ENCODE measurements at places on chromosomes 11 and 22.

DNA sequence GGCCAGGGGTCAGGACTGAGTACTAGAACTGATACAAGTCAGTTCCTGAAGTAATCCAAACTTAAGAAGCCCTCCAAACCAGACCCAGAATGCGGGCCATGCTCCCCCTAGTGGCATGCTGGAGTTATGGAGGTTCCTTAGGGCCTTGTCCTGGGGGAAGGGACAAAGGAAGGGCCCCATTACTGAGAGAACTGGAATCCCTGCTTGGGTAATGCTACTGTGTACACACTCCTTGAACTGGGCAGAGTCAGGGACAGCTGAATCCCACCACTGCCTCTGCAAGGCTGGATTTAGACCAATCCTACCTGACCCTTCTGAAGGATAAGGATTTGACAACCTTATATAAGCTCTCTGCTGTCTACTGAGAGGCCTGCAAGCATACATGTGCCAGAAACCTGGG is 97.3 kb upstream of the AKIP1 start:
- peak; percentile 74 for DNase-seq

DNA sequence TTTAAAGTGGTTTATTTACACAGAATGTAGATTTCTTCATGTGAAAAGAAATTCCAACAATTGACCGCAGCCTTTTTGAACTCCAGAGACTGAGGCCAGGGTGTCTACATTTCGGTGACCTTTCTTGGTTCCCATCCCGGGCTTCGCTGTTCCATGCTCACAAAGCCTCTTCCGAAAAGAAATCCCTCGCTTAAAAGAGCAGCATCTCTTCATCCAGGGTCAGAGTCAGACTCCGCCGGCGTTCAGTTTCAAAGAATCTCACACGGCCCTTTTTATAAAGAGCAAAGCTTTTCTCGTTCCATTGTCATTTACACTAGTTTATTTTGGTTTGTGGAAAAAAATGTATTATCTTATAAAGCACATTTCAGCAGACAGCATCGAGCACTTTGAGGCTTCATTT is 530.6 kb upstream of the B3GAT1 start:
- DNase-seq, result no peak

DNA sequence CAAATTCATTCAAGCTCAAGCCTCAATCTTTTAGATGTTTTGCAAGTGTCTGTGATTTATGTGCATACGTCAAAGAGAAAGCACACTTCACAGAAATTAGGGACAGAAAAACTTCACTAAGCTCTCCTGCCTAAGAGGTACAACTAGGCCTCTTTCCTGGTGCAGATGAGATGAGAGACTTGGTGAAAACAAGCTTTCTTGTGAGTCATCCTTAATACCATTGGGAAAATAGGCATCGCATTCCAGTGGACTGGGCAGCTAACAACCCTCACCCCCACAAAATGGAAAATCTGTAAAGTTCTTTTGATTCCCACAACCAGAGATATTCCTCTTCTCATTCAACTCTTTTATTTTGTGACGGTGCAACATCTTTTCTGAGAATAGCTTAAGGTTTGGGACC is 1110.4 kb upstream of the CCDC90B start:
- no peak for DNase-seq

- DNase-seq, result no peak
Measured at GRCh38 chr11:20617346-20618005, 18.1 kb downstream of the SLC6A5 start.

DNA sequence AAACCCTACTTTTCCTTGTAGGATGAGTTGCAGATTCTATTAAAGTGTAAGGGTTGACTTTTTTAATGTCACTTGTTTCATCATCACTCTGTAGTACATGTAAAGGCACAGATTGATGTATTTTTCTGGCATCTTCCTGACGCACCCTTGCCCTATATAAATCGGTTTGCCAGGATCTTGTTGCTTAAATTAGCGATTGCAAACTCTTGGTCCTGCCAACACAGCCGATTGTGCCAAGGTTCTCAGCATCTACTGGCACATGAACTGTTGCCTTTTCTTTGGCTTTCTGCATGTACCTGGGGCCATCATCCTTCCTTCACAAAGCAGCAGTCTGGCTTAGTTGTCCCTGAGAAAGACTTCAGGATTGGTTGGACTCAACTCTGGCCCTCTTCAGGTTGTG is 7.5 kb upstream of the LIN7C start:
- no peak for DNase-seq

- DNase-seq, result peak; percentile 96
Measured at GRCh38 chr11:95789506-95790122, at the start of gene FAM76B. Gene FAM76B (minus strand): TSS chr11:95789782. CDS start chr11:95789478, 304 bp downstream.

DNA sequence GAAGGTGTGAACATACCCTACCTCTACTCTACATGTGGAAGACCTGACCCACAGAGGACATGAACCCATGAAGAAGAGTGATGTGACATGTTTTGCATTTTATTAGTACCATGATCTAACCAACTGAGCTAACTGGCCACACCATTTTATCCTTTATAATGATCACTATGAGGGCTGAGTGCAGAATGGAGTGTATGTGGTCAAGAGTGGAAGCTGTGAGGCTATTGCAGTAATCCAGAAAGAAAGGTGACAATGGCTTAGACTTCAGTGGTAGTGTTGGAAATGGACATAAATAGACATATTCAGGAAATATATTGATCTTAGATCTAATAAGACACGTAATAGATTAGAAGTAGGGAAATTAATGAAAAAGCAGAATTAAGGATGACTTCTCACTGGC is 3.8 kb downstream of the SRSF8 start:
- no peak for DNase-seq

GRCh38 chr22:37469416-37470086 is 16.6 kb downstream of the MFNG start:
- no peak for DNase-seq

DNA sequence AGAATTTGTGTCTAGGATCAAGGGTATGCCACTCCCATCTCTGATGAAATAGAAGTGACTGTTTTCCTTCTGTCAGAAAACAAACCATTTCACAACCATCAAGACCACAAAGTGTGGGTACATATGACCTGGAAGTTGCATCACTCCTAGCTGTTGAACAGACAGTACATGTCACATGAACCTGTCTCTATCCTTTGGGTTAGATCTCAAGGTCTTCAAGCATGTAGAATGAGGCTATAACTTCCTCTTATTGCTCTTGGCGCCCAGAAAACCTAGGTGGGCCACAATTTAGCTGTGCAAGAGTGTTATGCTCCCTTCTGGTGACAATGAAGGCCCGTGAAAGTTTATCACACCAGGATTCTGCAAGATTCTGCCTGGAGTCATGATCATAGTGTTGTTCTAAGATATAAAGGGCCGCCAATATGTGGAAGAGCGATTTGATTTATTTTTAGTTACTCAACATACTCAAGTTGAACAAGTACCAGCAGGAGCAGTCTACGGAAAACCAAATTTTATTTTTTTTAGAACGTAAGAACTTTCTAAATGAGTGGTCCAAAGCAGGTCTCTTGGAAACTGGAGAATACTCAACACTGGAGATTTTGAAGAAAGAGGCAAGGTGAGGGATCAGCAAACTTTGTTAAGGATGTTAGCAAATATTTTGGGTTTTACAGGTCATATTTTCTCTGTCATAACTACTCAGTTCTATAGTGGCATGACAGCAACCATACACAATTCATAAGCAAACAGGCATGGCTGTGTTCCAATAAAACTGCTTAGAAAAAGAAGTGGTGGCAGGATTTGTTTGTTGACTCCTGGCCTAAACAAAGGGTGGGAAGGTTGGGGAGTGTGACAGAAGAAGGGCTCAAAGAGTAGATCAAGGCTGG is 101.8 kb downstream of the USP35 start:
- peak; percentile 99 for DNase-seq

DNA sequence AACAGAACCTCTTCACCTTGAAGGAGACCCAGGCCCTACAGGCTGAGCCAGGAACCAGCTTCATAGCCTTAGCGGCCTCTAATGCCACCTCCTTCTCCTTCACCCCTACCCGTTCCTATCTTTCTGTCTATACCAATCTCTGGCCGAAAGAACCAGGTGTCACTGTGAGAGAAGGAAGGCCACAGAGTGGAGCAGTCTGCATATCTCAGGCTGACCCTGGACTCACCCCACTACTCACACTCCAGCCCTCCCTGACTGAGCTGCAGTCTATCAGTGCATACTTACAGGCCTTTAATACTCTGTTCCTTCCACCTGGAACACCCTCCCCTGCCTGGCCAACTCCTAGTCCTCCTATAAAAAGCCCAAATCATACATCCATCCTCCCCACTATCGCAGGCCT is 32.7 kb downstream of the ARAP1 start:
- no peak for DNase-seq

- DNase-seq, result no peak
Measured at GRCh38 chr22:31625661-31626426, 36.2 kb downstream of the PISD start.

DNA sequence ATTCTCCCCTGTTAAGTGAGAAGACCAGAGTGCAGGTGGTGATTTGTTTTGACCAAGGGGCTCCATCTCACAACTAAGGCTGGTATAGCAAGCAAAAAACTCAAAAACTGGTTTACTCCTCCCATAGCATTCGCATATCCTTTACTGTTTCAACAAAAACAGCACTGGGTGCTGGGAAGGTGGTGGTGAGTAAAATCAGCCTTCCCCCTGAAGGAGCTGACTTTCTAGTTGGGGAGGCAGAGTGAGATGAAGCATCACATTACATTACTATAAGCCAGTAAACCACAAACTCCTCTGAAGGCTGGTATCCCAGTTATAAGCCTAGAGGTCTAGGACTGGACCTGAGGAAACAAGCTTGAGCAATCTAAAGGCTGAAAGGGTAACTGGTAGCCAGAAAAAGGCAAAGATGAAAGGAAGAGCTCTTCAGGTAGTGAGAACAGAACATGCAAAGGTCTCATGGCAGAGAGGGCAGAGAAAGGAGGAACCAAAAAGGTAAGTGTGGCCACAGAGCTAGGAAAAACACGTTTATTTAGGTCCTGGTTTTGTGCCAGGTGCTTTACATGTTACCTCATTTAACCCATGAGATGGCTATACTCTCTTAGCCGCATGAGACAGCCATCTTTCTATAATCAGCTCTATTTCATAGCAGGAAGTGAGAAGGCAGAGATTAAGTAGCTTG is 22.3 kb downstream of the TMEM123 start:
- DNase-seq, result no peak

GRCh38 chr11:9219115-9219514 is 46.0 kb downstream of the DENND5A start:
- DNase-seq, result no peak

DNA sequence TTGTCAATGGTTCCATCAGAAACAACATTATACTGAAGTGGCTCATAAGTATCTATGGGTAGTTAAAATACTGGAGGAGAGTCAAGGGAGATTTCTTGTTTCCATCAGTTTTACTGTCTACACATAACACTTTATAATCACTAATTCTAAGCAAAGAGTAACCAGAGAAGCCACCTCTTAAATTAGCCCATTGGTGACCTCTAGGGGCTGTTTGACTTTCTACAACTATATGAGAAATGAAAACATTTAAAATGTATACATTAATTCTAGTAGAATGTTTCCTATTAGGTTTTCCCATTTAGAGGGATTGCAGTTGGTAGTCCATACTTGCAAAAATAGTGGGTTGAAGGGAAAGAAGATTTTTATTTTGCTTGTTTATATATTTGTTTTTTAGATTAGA is 504.3 kb downstream of the FAM181B start:
- peak; percentile 14 for DNase-seq

DNA sequence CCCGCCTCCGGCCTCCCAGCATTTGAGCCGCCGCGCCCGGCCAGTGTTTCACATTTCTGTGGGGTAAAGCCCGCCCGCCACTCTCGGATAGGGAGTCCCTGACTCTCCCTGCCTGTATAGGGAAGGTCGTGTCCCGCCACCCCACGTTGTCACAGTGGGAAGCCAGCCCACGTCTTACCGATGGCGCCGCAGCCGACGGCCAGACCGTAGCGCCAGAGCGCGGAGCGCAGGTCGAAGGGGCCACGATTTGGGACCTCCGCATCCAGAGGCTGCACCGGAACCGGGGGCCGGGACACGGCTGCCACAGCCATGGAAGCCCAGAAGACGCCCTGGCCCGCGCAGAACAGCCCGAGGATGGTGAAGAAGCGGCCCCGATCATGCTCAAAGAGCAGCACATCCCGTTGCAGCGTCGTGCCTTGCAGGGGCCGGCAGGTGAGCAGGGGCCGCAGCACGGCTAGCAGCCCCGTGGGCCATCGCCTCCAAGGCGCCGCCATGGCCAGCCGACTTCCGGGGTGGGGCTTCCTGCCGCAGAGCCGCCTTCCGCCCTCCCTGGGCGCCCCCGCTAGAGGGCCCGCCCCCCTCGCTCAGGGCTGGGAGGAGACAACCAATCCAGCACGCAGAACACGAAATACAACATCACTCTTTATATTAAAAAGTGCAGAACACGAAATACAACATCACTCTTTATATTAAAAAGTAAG is at the start of gene TMEM223:
TMEM223 (minus strand) TSS at position 506 of the 701 bp plus-strand sequence; CDS start at position 494, 12 bp downstream.
- peak; percentile 76 for DNase-seq

DNA sequence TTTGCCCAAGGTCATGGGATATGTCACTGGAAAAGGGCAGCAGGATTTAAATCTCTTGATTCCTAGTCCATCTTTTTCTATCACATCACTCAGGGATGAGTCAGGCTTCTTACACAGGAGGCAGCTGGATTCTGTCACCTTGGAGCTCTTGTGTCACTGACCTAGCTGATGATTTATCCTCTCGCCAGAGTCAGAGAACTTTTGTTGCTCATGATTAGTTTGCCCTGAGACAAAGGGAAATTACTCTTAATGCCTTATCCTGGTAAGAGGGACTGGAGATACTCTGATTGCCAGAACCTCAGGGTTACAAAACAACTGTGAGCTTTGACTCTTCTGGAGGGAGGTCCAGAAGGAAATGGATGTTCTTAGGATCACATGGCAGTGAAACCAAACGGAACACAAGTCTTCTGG is 10.1 kb downstream of the COA4 start:
- no peak for DNase-seq

DNA sequence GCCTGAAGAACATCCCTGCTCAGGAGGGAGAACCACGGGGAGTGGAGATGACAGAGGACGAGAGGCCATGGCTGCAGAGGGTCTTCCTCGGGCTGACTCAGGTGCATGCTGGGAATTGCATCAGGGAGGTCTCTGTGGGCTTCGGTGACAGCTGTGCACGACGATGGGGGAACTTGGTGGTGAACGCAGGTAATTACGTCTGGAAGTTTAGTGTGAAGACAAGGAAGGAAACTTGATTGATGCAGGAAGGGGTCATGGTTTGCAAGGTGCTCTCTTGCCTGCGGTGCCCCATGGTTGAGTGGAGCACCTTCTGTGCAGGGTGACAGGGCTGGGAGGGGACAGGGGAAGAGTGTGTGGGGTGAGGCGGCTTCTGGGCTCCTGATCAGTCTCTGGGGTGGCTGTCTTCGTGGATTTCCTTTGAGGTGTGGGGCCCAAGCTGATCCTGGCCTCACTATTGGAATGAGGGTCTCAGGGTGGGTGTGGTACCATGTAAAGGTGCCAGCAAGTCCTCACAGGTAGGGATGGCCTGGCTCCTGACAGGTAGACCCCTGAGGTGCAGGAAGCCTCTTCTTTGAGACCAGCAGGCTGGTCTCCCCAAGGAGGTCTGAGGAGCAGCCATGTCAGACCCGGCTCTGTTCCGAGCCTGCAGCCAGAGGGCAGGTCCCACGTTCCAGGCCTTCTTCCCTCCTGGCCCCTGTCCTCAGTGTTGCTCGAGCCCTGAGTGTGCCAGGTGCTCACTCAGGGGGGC is 1020.1 kb downstream of the TBC1D22A start:
- no peak for DNase-seq

- no peak for DNase-seq
Measured at GRCh38 chr22:31826443-31826842, 72.6 kb downstream of the DEPDC5 start.

GRCh38 chr11:77036398-77036797 is 2.2 kb downstream of the B3GNT6 start:
- no peak for DNase-seq

- DNase-seq, result no peak
Measured at GRCh38 chr22:48332438-48333322, 1495.0 kb downstream of the BRD1 start.

- no peak for DNase-seq
Measured at GRCh38 chr11:20004866-20005265, 155.4 kb downstream of the DBX1 start.
